Activated T-helper 1 cell treated with anti-CD3 and anti-CD28 coated beads, Interleukin-12 subunit alpha, Interleukin-12 subunit beta, Interleukin-2, Interleukin-4 antibody, amounts not matched to agents 30 ng/mL and 10 ng/mL and 1 ng/mL, durations not matched to agents 14 hours and 24 hours and 36 hours (primary cell): ENCODE measurements at places on chromosomes 13 and 19. TPM values are rescaled to one million over a fixed set of nuclear protein-coding genes. Genes with fewer than 3 reads are reported as not detected.

- DNase-seq = no peak
- H3K4me3 ChIP-seq = no peak overlapping the region
- no peak overlapping the region for H3K27ac ChIP-seq
- H3K27me3 ChIP-seq = no peaks in the 10 kb centered on the region
Measured at GRCh38 chr13:112880221-112880641, 88.8 kb upstream of the MCF2L start.

DNA sequence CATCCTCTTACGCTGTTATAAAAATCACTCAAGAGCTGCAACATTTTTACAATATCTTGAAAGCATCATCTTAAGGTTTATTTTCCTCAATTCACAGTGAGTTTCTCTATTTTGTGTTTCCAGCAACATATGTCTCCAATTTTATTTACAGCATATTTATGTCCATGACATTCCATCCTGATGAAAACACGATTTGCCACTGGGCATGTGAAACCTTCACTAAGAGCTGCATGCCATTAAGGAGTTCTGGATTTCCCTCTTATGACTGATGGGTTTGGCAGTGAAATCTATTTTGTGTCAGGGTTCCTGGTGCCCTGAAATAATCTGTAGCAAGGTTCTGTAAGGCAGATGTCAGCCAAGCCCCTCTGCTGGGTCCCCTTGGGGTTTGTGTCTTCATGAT lies 527.6 kb upstream of the KLF12 start:
- no peak overlapping the region for H3K4me3 ChIP-seq
- no peaks in the 10 kb centered on the region for H3K27me3 ChIP-seq
- H3K27ac ChIP-seq = no peak overlapping the region
- no peaks in the 10 kb centered on the region for H3K36me3 ChIP-seq
- no peaks in the 10 kb centered on the region for H3K4me1 ChIP-seq
- no peak for DNase-seq

DNA sequence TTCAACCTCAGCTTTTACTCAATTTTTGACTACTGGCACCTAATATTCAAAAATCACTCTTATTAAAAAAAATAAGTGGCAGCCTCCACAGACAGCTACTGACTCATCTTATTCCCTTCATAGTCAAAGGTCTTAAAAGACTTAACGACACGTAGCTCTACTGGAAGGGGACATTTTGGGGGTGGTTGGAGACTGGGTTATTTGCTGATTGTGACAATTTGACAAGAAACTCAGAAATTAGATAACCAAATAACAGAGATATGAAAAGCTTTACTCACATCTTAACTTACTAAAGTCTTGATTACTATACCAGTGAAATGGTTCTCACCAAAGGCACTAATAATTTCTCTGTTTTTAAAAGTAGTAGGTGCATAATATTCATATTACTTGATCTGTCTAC lies 25.7 kb downstream of the UGGT2 start:
- H3K27ac ChIP-seq = no peak overlapping the region
- H3K4me1 ChIP-seq = no peaks in the 10 kb centered on the region
- no peaks in the 10 kb centered on the region for H3K36me3 ChIP-seq
- no peak overlapping the region for H3K4me3 ChIP-seq
- H3K27me3 ChIP-seq = no peaks in the 10 kb centered on the region
- DNase-seq = no peak

DNA sequence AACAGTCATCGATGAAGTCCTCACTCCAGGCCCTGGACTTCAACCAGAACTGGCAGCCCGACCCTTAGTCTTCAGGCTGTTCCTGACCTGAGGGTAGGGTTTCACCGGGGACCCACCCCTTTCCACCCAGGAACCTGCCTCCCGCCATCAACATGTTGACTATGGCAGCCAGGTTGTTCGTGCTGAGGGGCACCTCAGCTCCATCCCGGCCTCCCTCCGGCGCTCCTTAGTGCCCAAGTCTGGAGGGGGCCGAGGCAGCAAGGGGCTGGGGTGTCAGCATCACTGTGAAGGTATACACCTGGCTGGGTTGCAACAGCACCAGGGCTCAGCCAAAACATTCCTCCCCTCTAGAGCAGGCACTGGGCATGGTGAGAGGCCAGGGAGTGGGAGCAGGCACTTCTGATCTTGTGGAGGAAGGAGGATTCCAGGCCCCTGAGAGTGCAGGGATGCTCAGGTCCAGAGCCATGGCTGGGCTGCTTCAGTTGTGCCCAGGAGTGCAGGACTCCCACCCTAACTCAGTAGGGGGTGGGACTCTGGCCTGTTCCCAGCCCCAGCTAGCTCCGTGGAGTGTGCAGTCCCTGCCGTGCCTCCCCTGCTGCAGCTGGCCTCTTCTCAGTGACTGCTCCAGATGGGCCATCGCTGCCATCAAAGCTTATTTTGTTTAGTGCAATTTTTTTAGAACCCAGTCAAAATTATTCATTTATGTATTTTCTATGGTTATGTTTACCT lies 1445.9 kb downstream of the PCDH9 start:
- H3K27ac ChIP-seq = no peak overlapping the region
- no peaks in the 10 kb centered on the region for H3K4me1 ChIP-seq
- no peak overlapping the region for H3K4me3 ChIP-seq

- H3K27ac ChIP-seq = no peak overlapping the region
- H3K27me3 ChIP-seq = no peaks in the 10 kb centered on the region
- H3K36me3 ChIP-seq = peaks cover 6% of the 10 kb centered on the region
- no peak overlapping the region for H3K4me3 ChIP-seq
Measured at GRCh38 chr13:95243207-95243606, 58.0 kb downstream of the ABCC4 start.

- H3K27me3 ChIP-seq = no peaks in the 10 kb centered on the region
- no peaks in the 10 kb centered on the region for H3K4me1 ChIP-seq
- DNase-seq = no peak
- no peaks in the 10 kb centered on the region for H3K36me3 ChIP-seq
- no peak overlapping the region for H3K4me3 ChIP-seq
- no peak overlapping the region for H3K27ac ChIP-seq
Measured at GRCh38 chr19:12034198-12034597, 1.3 kb downstream of the ZNF433 start.

DNA sequence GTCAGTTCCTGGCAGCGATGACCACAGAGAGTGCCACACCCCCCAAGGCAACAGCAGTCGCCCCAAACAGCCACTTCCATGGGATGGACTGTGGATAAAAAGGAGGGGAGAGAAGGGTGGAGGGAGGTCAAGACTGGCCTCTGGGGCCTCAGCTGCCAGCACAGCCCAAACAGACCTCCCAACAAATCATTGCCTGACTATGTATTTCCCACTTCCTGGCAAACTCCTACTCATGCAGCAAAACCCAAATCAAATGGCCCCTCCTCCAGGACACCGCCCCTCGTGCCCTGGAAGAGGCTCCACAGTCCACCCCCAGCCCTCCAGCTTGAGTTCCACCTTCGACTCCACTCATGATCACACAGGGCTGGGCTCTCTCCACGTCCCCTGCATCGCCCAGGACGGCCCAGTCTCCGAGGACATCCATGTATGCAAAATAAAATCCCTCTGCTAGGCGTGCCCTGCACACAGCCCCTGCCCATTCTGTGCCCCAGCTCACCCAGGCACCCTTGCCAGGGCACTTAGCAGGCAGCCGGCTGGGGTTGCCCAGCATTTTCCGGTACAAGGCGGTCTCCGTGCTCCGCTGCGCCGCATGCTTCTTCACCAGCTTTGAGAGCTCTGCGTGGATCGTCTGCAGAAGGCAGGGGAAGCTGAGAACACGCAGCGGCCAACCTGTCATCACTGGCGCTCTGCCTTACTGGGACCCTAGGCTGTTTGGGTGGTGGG lies 10.5 kb upstream of the ELL start:
- DNase-seq = no peak
- peaks cover 10% of the 10 kb centered on the region for H3K36me3 ChIP-seq
- no peak overlapping the region for H3K27ac ChIP-seq
- H3K4me1 ChIP-seq = no peaks in the 10 kb centered on the region

- H3K4me3 ChIP-seq = no peak overlapping the region
- H3K36me3 ChIP-seq = no peaks in the 10 kb centered on the region
- no peak for DNase-seq
- H3K27ac ChIP-seq = no peak overlapping the region
- no peaks in the 10 kb centered on the region for H3K27me3 ChIP-seq
Measured at GRCh38 chr13:88863116-88863515, 1191.9 kb downstream of the SLITRK5 start.

DNA sequence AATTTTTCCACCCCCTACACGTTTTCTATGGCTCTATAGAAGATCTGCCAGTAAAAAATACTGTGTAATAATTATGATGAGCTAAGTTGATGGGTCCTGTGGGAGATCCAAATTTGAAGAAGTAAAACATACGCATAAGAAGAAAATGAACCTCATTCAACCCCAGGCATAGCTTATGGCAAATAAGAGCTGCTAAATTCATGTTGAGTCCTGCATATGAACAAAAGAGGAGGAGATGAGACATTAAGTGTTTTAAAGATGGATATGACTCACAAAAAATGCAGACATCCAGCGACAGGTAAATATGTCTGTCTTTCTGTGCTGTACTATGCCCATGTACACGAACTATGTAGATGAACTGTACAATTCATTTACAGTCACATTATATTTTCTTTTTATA lies 101.9 kb downstream of the LIG4 start:
- no peak overlapping the region for H3K27ac ChIP-seq
- no peaks in the 10 kb centered on the region for H3K27me3 ChIP-seq
- H3K4me3 ChIP-seq = no peak overlapping the region
- no peaks in the 10 kb centered on the region for H3K4me1 ChIP-seq
- no peaks in the 10 kb centered on the region for H3K36me3 ChIP-seq
- DNase-seq = no peak

Gene CGB2
- total RNA-seq = not detected in 2 replicates
